Globus pallidus (tissue), 1 donor: ENCODE measurements at places on chromosomes 5 and 9.
A peak's percentile ranks its signal among the peaks of the same experiment; 100 is the strongest.

DNA sequence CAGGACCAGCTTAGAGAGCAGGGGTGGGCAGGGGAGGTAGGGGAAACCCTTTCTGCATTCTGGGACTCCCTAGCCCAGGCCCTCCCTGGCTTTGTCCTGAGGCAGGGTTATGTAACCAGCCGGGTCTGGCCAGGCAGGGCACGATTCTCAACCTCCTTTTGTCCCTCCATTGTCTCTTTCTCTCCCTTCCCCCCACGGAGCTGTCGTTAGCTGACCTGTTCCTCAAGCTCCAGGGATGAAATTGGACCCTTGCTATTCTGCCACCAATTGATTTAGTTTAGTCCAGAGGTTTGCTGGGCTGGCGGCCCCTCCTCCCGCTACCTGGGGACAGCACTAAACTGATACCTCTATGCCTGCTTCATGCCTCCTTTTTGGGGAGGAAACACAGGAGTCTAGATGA lies 9.4 kb upstream of the NDST1 start:
- DNase-seq, result no peak

GRCh38 chr5:142259758-142260157 lies 65.1 kb downstream of the SPRY4 start:
- DNase-seq, result no peak

DNA sequence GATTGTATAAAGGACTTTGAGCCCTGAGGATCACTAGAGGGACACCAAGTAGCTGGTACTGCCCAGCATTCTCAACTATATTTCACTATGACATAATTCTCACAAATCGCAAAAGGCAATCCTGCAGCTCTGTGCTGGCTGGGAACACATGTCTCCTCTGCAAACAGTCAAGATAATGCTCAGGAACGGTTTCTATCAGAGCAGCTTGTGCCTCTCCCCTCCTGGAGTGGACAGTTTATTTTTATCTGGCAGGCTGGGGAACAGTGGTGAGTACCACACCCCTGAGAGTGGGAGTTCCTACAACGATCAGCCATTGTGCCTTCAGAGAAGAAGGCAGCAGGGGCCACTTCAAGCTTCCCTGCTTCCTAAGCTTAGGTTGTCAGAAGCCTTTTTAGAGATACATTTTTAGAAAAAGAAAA lies 65.8 kb downstream of the ERAP1 start:
- DNase-seq, result no peak

DNA sequence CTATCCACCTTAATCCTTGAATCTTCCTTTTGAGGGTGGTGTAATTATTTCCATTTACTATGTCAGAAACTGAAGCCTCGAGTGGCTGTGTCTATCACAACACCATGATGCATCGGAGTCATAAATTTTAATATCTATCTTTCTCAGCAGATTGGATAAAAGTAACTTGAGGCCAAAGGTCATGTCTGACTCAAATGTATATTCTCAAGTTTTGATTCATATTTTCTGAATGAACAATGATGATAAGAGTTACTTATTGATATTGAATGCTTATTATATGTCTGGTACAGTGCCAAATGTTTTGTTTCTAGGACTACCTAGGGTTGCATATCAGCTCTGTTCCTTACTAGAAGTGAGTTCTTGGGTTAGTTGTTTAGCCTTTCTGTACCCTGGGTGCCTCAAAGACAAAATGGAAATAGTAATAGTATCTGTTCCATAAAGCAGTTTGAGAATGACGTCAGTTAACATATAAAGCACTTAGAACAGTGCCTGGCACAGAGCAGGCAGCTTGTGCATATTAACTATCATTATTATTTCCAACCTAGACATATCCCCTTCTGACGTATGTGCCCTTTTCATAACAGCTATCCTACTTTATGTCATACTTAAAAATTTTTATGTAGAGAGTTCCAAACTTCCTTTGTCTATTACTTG lies 42.6 kb downstream of the PRDM6 start:
- no peak for DNase-seq

DNA sequence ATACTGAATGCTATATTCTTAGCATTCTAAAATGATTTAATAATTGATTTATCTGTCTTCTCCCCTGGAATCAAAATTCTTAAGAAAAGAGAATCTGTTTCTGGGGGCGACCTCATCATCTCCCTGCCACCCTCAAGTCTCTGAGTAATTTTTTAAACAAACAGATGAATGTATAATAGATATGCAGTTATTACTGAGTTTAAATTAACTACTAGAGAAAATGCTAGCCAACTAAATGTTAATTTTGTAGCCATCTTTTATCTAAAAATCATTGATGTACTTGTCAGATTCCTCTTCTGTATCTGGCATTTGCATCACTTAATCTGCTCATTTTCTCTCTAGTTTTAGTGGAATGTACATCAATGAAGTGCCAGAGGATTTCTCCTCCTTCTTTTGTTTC lies 87.5 kb downstream of the ERBIN start:
- no peak for DNase-seq

DNA sequence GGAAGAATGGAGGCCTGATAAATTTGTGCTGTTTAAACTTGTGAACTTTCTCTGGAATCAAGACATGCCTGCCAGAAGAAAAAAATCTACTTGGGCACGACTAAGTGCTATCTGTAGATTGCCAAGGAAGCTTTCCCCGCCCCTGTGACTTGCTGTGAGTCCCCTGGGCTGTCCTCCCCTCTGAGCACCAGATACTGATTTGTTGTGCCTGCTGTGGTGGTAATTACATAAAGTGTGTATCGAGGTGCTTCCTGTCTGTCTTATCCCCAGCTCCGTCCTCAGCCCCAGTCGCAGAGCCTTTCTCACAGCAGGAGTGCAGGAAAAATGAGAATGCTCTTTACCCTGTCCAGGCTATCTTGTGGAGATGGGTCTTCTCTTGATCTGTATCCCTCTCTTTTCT lies 53.9 kb downstream of the TRIO start:
- no peak for DNase-seq

DNA sequence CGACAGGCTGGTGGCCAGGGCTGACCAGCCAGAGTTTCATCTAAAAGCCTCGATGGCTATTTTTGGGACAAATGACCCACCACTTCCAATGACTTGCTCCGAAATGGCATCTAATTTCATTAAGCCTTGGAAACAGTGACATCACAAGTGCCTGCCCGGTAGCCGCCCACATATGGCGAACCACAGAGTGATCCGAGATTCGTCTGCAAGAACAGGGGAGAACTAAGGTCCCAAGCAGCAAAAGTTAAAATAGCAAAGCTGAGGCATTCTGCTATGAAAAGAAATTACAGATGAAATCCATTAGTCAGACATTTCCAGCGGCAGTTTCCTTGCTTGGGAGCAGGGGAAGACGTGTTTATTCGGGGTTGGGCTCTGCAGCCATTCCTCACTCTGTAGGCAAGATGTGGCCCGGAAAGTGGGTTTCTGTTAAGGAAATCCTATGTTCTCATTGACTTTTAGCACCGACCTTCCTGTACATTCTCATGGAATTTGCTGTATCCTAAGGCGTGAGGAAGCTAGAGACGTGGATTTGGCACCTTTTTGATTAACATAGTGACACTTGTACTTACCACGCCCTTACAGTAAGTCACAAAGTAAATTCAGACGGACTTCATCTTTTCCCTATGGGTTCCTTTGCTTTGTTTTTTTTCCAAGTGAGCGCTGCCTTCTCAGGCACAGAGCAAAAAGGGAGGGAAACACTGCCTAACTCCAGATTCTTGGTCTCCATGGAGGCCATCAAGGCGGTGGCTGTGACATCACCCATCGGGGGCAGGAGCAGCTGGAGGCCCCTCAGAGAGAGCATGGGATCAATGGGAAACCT lies 45.1 kb downstream of the ERGIC1 start:
- no peak for DNase-seq

- DNase-seq, result peak; percentile 54
Observed at GRCh38 chr5:163408311-163408923, 29.0 kb upstream of the CCNG1 start.

DNA sequence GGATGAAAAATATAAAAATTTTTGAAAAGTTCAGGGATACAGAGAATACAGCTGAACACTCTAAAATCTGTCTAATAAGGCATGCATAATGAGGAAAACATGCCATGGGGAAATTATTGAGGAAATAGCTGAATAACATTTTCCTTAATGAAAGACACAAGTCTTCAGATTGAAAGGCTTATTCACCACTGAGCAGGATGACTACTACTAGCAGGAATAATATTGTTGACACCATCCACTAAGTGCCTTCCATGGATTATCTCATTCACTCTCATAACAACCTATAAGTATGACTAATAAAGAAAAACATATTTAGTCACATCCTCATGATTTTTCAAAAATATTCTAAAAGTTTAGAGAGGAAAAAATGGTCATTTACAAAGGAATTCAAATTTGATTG lies 96.7 kb upstream of the FER start:
- DNase-seq, result no peak

DNA sequence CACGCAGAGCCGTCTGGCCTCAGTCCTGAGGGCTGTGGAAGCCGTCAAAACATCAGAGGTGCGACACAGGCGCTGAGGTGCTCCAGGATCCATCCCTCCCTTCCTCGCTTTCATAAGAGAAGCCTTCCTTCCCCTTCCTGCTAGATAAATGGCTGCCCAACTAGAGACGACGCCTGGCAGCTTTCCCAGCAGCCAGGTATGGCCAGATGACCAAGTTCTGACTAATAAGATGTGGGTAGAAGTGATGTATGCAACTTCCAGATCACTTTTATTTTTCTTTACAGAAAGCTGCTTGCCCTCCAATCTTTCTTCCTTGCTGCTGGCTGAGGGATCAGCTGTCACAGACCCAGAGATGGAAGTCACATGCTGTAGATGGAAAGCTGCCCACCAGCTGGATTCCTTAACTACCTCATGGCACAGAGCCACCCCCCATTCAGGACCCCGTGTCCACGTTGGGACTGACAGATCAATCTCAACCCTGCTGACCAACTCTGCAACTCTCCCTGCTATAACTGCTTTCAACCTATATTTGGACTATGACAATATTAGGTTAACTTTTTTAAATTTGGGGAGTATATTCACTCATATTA lies 8.8 kb downstream of the MAPK9 start:
- DNase-seq, result no peak

DNA sequence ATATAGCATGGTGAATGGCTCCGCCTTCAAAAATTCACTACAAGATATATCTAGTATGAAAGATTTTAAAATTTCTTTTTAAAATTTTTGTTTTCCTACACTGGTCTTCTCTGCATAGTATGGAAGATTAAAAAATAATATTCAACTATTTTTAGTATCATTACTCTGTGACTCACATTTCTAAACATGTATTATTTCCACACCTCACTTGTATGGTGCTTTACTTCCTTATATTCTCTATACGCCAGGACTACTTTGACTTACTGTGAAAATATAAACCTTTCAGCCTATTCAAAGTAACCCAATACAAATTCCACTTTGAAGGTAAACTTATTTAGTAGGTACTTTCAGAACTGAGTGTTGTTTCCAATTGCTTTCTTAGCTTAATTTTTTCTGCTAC lies 26.8 kb upstream of the TXNDC8 start:
- no peak for DNase-seq

DNA sequence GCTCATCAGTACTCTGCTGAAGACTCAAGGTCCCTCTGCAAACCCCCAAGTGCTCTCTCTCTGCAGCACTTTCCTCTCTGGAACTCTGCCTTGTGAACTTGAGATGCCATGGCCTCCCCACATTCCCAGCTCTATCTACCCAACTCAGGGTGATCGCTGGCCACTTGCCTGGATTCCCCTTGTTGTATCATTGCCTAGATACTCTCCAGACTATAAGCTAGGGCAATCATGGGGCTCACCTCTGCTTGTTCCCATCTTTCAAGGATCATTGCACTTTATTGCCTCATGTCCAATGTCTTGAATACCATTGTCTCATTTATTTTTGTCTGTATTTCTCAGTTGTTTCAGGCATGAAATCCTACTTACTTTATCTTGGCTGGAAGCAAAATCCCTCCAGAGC lies 144.1 kb downstream of the PLPPR1 start:
- no peak for DNase-seq

DNA sequence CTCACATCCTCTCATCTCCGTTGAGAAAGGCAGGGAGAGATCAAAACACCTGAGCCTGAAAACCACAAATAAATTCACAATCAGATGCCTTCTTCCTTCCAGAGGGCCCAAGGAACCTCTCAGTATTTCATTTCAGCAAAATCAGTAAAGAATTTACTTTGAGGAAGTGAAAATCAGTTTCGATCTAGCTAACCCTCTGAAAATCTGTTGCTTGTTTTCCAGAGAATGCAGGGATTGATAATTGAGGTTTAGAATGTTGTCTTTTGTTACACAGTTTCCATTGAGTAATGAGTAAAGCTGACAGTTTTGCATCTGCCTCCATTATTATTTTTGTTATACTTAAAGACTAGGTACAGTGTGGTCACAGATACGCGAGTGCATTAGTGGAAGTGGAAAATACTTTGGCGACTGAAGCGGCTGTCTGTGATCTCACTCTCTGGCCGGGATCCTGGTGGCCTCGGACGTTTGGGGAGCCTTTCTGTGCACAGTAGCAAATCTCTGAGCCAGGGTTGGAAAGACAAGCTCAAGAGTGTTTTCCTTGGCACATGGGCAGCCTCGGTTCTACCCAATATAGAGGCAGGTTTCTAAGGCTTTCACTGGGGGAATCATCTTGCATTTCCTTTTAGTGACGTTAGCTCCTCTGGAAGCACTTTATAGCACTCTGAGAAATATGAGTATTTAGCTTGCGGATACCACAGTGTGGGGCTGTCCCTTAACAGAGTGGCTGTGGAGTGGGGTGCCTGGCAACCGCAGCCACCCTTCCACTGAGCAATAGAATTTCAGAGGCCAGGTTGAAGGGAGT lies 32.2 kb upstream of the ANGPTL2 start:
- DNase-seq, result peak; percentile 85

- no peak for DNase-seq
Observed at GRCh38 chr9:133945977-133946753, 46.0 kb downstream of the VAV2 start.

DNA sequence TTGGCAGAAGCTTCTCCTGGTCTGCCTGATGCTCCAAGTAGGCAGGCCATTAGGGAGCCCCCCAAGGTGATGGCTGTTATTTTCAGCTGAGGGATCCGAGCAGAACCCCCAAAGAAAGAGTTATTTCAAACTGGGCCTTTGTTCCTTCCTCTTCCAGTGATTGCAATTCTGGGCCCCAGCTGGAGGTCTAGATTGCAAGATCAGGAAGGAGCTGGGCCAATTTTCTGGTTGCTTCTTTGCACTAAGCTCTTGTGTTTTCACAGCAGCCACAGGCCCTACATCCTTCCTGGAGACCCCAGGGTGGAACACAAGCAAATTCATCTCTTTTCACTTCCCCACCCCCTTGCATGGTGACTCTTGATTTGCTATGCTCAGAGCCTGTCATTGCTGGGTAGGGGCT lies 215.0 kb downstream of the SEMA6A start:
- peak; percentile 23 for DNase-seq

GRCh38 chr5:10124287-10124686 lies 125.4 kb downstream of the ATPSCKMT start:
- peak; percentile 99 for DNase-seq

DNA sequence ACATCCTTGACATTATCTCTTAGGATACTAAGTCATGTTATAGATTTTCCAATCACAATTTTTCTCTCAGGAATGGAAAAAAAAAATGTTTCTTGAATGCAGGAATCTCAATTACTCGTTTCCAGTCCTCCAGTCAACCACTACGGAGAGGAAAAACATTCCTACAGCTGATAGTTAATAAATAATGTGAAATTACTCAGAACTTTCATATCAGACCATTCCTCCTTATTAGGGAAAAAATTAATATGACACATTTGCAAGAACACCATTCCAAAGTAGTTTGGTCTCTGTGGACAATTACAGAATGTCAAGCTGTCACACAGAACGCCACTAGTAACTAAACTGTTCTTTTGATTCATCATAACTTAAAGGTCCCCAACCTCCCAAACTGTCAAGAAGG lies 31.5 kb downstream of the MED27 start:
- no peak for DNase-seq

GRCh38 chr5:9313751-9314150 lies 232.1 kb downstream of the SEMA5A start:
- DNase-seq, result no peak

GRCh38 chr5:111781200-111781599 lies 24.2 kb upstream of the NREP start:
- DNase-seq, result peak; percentile 38
